ENCODE measurements at places on chromosomes 7 and 10.

DNA sequence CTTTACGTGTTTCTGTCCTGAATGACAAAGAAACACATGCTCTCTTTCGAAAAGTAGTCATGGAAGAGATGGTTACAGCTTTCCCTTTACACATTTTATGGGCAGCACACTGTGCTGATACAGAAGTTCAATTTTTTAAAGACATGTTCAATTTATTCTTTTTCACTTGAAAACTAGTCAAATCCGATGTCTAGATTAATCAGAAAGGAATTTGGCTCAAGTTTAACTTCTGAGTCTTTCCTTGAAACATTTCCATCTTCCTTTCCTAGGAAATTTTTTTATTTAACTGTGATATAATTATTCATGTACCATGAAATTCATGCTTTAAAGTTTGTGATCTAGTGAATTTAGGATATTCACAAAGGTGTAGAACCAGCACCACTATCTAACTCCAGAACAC, 360.1 kb downstream of the TNS3 start:
- no peak for DNase-seq

DNA sequence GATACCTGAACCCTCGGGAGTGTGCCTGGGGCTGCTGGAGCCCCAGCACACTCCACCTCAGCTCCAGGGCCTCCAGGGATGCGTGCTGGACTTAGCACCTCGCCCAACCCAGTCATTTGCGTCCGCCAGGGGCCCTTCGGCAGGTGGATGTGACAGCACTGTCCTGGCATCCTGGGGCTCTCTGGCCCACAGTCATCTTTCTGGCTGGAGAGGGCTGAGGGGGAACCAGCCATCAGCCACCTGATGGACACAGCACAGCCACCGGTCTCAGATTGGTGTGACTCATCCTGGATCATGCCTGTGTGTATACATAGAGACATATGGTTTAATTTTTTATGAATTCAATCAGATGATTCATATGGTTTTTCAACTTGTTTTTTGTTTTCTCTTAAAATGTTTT, 11.1 kb downstream of the ZNF775 start:
- DNase-seq, result no peak

DNA sequence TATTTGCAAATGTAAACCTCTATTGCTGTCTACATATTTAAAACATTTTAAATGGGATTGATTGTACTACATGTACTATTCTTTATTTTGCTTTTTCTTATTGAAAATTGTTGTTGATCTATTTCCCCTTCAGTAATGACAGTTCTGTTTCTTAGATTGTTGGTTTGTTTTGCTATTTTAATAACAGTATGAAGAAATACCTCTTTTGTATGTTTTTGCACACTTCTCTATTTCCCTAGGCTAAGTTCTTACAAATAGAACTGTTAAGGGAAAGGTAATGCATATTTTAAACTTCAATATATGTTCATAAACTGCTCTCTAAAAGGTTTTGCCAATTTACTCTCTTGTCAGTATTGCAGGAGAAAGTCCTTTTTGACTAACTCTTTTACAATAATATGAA, 195.0 kb upstream of the PRPS1L1 start:
- DNase-seq, result no peak

GRCh38 chr7:3245721-3246120, 55.3 kb upstream of the SDK1 start:
- DNase-seq, result no peak

Data from NCI-H510A treated with DMSO at 0.1 percent for 48 hours (cell line).